Right renal cortex interstitium (tissue), 3 donors: ENCODE measurements at places on chromosomes 4 and X. TPM values are rescaled to one million over a fixed set of nuclear protein-coding genes. Genes with fewer than 3 reads are reported as not detected.

DNA sequence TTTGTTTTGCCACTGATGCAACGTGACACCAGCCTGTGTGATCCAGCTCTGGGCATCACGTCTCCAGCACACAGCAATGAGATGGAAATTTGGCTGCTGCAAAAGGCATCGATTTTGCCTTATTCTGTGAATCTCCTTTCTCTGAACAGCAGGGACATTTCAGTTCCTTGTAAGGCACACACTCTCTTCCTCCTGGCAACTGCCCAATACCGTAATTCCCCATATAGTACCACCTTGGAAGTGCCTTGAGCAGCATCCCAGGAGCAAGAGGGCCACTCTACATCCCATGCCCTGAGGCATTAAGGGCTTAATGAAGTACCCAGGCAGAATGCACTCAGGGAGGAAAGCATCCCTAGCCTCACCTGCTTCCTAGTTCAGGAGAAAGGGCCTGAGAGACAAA, 10.5 kb upstream of the MAMLD1 start:
- no peak for DNase-seq

Gene CENPVL1
- 0.24 TPM for polyA plus RNA-seq

GRCh38 chr4:85102606-85103005, 136.1 kb upstream of the WDFY3 start:
- no peak for DNase-seq

DNA sequence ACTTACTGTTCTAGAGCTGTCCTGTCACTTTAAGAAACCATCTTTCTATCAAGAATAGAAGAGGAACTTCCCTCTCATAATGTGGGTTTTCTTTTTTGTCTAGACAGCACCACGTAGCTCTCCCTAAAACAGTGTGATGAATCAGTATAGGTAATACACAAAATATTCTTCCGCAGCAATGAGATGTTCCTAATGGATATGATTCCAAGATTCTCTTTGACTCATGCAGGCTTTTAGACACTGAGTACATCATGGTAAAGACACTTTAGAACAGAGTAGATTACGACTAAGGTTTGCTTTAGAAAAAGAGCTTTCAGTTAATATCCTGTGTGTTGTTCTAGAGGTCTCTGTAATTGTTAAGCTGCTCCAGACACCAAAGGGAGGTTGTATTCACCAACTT, 69.8 kb downstream of the PTTG2 start:
- DNase-seq, result no peak

Gene PPP1R2C
- not detected for polyA plus RNA-seq

DNA sequence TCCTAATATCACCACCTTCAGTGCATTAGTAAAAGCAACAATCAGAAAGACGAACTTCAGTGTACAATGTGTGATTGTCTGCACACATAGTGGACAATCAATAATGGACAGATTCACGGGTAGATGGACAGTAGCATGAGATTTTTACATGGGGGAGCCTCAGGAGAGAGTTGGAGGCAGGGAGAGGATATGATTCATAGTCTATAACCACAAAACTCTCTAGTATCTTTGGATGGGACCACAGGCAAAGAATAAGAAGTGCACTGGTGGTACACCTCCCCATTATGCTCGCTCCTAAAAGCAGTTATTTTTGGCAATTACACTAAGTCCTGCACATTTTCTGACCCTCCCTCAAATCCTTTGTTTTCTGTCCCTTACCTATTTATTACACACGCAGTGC, 624.4 kb upstream of the ACTRT1 start:
- no peak for DNase-seq

Gene IL21
- polyA plus RNA-seq, result not detected

DNA sequence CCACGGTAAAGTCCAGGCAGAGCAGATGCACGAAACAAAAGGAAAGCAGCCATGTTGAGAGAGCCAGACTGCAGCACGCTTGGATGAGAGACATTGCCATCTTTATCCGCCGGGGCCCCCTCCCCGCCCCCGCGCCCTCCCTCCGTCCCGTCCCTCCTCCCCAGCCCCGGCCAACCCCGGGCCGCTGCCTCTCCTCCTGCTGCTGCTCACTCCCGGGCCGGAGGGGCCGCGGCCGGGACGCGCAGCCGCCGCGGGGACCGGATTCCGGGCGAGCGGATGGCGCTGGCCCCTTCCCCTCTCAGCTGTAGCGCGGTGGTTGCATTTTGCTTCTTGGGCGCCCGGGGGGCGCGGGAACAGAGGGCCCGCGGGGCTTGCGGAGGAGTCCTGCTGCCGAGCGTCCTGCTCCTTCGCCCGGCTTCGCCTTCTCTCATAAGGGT, 542 bp downstream of the RNF150 start:
- DNase-seq, result peak; percentile 44

GRCh38 chr4:88268913-88269312, 15.4 kb downstream of the PPM1K start:
- DNase-seq, result no peak

GRCh38 chr4:4227510-4228355, 1.0 kb upstream of the OTOP1 start:
- DNase-seq, result no peak

- DNase-seq, result no peak
These were observed 803.6 kb downstream of the GLUD2 start for GRCh38 chrX:121851033-121851432.

DNA sequence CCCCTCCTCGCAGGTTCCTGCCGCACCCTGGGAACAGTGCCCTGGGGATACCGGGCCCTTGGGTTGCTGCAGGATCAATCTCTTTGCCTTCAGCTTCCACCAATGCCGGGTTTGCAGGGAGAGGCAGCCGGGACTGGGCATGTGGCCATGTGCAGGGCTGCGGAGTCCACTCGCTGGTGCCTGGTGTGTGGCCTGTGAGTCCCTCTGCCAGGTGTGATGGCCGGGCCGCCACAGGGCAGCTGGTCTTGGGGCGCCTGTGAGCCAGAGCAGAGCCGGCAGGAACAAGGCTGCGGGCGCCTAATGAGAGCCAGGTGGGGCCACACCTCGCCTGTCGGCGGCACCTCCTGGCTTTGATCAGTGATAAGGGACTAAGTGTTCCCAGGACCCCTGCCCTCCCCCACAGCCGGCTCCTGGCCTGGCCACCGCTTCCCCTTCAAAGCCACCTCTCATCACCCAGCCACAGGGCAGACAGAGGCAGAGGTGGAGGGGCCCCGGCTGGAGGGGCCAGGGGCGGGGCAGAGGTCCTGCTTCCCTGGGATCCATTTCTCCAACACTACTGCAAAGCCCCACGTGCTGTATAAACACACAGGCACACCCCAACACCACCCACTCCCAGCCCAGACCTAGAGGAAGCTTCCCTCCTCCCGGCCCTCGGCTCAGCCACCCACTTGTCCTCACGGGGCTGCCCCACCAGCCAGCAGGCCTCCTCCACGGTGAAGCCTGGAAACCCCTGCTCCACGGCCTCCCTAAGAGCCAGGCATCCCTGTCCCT, 132.7 kb downstream of the CPZ start:
- no peak for DNase-seq

Gene HERC5
- 5.8 TPM for polyA plus RNA-seq

GRCh38 chr4:83252782-83253405, 31.7 kb downstream of the COQ2 start:
- DNase-seq, result no peak

Gene DUSP9
- 41.7 TPM for polyA plus RNA-seq

GRCh38 chr4:179372746-179373145, 1930.5 kb upstream of the AGA start:
- no peak for DNase-seq

GRCh38 chr4:108943371-108943770, 180.5 kb upstream of the ETNPPL start:
- DNase-seq, result no peak

DNA sequence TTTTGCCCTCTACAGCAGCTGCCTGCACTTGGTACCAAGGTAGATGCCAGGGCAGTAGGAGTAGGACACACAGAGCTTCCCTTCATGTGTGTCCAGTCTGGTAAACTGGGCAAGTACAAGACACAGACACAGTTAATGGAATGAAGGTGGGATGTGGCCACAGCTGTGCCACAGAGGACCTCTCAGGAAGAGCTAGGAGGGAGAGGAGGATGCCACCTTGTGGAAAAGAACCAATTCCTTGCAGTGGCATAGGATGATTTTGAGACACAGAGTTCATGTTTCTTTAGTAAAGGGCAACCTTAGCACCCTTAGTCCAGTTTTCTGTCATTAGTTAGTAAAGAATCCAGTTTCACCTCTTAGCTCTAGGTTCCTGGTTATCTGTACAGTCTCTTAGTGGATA, 36.3 kb upstream of the TBC1D14 start:
- no peak for DNase-seq

Gene GIMD1
- polyA plus RNA-seq, result not detected

Gene H2BW2
- polyA plus RNA-seq, result 1.1 TPM

DNA sequence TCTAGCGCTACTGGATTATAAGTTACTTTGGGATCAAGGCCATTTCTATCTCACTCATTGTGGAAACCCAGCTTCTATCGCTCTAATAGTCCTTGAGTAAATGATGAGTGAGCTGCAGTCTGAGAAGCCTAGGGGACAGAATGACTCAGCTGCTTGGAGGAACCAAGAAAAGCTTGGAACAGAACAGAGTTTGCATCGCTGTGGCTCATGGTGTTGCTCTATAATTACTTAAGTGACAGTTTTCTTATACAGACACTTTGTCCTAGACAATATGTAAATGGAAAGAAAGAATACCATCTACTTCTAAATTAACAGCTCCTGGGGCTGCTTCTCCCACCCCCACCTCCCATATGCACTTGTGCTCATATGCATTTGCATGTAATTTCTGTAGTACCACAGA, 156.9 kb downstream of the SLIT2 start:
- no peak for DNase-seq

- no peak for DNase-seq
These were observed 10.3 kb downstream of the FAM3A start for GRCh38 chrX:154505734-154506133.

Gene FGA
- 1.4 TPM for polyA plus RNA-seq

Gene CLCN4
- polyA plus RNA-seq, result 6.2 TPM

DNA sequence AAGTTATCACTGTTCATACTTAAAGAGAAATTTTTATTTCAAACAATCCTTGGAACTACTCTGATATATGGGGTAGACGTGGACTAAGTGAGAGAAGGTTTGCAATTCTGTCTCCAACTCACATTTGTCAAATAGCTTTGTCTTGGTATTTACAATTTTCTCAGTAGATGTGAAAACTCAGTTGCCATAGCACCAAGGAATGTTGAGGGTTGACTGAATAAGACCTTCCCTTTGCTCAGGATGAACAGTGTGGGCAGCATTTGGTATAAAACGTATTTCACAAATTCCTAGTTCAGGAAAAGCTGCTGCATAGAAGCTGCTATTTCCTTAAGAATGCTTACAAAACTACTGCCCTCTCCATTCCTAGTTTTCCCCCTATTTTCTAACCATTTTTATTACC, 399.5 kb downstream of the NKX6-1 start:
- peak; percentile 3 for DNase-seq

DNA sequence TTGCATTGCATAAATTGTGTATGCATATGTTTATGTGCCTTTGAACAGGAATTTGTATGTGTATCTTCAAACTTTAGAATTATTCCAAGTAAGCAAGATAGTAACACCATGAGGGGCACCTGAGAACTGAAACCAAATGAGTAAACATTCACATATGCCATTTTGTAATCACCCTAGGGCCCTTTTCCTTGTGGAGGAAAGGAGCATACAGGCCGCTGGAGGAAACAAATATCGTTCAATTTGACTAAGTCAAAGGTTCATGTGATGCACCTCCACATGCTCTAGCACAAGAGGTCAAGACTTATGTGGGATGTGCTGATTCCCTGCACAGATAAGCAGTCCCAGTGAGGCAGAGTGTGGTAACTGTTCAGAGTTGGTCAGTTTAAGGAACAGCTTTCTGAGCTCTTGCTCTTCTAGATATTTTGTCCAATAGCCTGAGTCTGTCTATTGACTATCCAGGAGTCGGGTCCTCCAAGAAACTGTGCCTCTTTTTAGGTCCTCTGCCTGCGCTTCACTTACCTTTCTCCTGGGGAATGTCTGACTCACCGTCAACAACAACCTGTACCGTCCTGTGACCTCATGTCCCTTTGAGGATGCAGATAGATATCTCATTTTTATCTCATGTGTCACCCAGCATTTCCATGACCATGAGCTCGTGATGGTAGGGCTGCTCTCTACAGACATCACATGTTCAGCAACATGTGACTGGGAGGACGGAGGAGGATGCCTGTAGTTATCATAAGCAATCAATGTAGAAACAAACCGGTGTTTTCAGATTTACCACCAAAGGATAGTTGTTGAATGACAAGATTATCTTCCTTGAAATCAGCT, 196.9 kb downstream of the NWD2 start:
- no peak for DNase-seq

DNA sequence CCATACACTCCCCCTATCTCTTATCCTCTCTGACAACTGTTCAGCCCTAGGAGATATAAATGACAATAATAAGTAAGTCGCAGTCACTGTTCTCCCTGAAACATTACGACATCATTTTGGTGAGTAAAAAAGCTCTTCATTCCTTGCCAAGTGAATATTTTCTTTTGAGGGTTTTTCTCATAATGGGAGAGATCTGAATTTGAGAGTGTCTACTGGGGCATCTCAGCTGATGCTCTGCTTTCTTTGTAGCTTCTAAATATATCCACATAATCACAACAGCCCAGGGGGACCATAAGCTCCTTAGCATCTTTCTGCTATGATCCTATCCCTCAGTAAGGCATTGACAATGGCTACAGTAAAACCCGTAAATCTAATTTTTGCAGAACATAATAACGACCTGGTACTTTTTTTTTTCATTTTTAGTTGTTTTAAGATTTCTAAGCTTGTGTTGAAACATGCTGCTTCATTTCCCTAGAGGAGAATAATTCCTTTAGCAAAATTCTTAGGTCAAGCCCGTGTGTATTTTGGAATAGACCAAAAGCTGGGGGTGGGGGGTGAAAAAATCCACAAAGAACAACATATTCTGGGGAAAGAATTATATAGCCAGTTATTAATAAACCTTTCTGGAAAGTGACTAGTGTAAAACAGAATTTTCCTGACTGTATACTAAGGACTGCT, 78.1 kb upstream of the GPM6B start:
- DNase-seq, result no peak

Gene CPE
- polyA plus RNA-seq, result 124 TPM

GRCh38 chr4:84032372-84032771, 466.7 kb downstream of the NKX6-1 start:
- no peak for DNase-seq
